Stimulated activated CD4-positive, alpha-beta T cell treated with anti-CD3 and anti-CD28 coated beads, TNF-alpha, amount 100 ng/mL, for 24 hours (primary cell): ENCODE measurements at places on chromosomes 7 and 10.

DNA sequence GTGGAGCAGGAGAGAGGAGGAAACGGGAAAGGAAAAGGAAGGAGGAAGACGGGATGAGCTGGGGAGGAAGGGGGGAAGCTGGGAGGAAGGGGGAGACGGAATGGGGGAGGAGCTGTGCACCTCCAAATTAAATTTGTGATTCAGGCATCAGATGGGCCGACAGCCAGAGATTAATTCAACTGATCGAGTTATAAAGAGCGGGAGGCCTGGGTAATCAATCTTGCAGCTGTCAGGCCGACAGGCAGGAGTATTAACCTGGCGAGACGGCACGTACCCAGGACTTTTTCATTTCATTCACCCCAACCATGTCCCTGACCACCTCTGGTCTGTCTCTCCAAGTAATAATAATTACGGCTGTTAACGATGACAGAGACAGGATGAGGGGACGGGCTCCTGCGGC, 26.2 kb downstream of the KAZALD1 start:
- DNase-seq: no peak

DNA sequence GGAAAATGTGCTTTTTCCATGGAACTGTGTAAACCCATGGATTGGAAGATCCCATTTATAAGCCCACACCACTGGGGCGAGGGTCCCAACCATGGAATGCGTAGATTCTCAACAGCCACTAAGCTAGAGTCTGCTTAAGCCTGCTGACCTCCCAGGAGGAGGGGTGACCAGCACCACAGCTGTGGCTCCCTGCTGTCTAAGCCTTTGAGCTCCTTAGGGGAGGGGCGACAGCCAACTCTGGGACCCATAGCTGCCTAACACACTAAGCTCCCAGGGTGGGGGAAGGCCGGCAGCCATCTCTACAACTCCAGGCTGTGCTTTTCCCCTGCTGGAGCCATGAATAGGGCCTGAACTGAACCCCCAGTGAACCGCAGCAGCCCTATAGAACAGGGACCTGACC, 249.8 kb upstream of the HPS1 start:
- no peak for DNase-seq

GRCh38 chr10:74887614-74888284, 61.3 kb downstream of the KAT6B start:
- DNase-seq: no peak

DNA sequence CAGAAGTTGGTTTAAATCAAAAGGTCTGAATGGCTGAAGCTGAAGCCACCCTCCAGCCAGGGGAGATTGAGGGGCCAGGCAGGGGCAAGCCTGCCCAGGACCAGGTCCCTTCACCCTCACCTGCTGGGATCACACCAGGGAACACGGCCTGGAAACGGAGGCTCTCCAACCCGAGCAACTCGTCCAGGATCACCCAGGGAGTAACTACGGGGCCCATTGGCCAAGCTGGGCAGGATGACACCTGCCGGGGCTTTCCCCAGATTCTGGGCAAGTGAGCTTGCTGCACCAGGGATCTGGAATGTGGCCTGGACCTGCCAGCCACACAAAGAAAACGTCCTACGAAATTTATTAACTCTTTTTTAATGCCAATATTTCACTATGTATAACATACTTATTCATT, 30.4 kb upstream of the PPP2R2D start:
- DNase-seq: no peak

GRCh38 chr7:29442146-29442545, 121.5 kb upstream of the PRR15 start:
- no peak for DNase-seq

DNA sequence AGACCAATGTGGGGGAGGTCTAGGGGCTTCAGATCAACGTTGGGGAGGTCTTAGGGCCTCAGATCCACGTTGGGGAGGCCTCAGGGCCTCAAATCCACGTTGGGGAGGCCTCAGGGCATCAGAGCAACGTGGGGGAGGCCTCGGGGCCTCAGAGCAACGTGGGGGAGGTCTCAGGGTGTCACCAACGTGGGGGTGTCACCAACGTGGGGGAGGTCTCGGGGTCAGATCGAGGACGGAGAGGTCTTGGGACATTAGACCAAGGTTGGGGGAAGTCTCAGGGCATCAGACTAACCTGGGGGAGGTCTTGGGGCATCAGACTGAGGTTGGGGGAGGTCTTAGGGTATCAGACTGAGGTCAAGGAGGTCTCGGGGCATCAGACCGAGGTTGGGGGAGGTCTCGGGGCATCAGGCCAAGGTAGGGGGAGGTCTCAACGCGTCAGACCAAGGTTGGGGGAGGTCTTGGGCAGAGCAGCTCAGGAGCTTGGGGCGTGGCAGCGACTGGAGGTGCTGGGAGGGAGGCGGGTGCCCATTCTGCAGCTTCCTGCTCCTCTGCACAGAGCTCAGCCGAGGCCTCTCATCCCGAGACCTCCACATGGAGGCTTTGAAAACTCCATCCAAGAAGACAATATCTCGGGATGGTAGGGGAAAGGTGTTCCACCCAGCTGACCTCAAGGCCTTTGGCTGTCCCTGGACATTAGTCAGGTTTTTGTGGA, 159.8 kb downstream of the WDR37 start:
- no peak for DNase-seq

DNA sequence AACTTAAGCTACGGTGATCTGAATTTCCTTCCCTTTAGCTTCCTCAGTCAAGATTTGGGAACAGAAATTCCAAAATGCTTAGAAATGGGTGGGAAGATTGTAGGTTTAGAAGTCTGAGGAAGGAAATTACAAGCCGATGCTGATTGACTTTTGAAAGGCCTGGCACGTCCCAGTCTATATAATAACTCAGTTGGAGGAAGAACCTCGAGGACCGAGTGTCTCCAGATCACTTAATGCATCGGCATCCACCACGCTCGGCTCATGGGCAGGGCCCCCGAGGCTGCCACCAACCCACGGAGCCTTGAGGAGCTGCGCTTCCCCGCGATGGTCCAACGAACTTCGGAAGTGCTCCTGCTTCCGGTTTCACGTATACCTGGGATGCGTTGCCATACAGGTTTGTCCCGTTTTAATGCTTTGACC, 10.4 kb upstream of the SP8 start:
- DNase-seq: no peak

DNA sequence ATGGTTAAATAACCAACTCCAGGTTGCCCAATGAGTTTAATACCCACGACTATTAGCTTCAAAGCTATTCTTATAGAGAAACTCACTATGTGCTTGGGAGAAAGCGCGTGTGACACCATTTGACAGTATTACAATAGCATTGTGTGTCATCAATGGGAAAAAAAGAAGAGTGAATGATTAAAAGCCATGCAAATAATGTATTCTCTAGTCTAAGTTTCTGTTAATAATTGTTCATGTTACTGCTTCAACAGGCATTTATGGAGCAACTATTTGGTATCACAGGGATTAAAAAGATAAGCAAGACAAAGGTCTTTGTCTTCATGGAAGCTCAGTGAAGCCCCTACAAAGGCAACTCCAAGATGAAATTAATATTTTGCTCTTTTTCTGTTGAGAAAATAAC, 47.2 kb downstream of the CAV1 start:
- DNase-seq: no peak

DNA sequence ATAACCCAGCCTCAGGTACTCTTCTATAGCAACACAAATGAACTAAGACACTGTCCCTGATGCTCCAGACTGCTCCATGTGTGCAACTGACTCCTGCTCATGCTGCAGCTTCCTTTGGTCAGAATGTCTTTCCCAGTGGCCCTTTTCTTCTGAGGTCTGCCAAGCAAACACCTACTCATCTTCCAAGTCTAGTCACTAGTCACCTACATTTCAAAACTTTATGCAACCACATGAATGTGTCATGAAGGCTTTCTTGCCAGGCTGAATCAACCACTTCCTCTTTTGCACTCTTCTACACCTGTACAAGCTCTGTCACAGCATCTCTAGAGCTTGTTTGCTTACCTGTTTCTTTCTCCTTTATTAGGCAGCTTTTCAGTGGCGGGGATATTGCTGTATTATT, 75.8 kb downstream of the LSMEM1 start:
- no peak for DNase-seq

DNA sequence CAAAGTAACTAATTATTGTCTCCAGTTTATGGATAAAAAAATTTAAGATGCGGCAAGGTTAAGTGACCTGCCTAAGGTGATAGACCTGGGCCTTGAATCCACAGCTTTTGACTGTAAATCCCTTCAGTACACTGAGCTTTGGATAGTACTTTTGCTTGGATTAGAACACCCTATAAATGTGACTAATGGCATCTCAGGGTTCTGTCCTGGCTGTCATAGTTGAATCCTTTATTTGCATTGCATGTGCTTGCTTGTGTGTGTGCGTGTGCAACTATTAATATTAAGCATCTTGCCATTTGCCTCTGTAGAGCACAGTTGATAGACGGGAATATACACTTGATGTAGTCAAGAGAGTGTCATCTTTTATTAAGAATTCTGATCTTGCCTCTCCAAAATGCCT, 228.0 kb downstream of the AUTS2 start:
- DNase-seq: no peak

DNA sequence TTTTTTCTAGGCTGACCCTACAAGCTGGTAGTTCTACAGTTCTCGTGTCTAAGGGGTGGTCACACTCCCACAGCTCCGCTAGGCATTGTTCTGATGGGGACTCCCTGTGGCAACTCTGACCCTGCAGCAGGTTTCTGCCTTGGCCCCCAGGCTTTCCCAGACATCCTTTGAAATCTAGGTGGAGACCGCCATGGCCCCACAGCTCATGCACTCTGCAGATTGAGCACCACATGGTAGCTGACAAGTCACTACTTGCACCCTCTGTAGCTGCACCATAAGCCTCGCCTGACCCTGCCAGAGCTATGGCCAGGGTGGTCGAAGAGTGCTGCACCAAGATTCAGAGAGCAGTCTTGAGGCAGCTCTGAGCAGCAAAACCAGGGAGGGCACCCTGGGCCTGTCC, 275.6 kb downstream of the LHFPL3 start:
- no peak for DNase-seq

GRCh38 chr7:91226411-91226810, 37.8 kb upstream of the FZD1 start:
- no peak for DNase-seq

GRCh38 chr10:106560925-106561640, 603.4 kb downstream of the SORCS1 start:
- no peak for DNase-seq

- DNase-seq: no peak
These were observed 34.2 kb downstream of the GLUD1 start for GRCh38 chr10:87060280-87060928.

- DNase-seq: no peak
These were observed 189.8 kb downstream of the HECW1 start for GRCh38 chr7:43302211-43302711.

- DNase-seq: no peak
These were observed 379.2 kb downstream of the CALN1 start for GRCh38 chr7:72032934-72033333.

GRCh38 chr7:111108496-111108895, 17.6 kb downstream of the LRRN3 start:
- no peak for DNase-seq

DNA sequence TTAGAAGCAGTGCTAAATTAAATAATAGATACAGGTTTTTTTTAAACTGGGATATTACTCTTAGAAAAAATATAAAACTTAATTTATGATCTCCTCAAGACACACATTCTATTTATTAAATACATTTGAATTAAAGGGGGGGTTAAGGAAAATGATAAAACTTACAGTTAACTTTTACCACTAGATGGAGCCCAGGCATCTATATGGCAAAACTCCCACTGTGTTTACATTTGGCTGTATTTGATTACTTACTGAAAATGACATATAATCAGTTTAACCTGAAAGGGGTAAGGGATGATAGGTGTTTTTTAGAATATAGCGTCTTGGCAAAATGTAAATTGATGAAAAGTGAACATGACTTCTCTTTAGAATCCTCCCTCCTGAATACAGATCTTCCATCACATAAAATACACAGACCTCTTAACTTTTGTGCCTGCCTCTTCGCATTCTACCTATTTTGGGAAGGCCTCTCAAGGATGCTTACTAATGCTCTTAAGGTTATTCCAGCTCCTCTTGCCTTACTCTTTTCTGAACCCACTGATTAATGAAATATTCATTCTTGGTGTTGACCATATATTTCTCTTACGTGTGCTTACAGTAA, 235.7 kb downstream of the AGMO start:
- no peak for DNase-seq

GRCh38 chr10:127740596-127740995, 3.6 kb downstream of the FOXI2 start:
- DNase-seq: no peak

DNA sequence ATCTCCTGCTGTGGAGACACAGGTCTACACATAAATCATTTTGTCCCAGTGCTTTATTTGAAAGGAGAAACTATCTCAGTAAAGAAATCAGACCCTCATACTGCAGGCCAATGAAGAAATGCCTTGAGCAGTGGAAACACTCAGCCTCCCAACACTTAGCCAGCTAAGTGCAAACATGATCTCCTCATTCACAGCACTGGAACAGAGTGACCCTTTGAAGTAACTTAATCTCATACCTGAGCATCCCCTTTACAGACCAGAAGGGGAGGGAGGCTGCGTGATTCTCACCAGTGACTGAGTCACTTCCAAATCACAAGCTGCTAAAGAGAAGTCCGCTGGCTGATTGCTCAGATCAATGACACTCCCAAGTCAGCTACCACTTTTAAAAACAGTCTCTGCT, 4.5 kb downstream of the CHST15 start:
- DNase-seq: no peak

DNA sequence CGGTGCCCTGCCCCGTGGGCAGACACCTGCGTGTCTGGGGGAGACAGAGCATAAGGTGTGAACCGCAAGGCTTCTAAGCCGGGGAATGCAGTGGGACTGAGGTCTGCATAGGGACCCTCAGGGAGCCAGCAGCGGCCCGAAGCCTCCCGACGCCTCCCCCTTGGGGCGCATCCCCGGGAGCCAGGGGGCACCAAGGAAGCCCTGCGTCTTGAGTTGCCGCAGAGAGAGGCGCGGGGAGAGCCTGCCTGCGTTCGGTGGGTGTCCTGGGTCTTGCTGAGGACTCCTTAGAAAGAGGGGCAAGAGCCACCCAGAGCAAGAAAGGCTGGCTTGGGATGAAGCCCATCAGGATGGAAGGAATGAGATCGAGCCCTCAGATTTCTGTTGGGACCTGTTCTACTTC, 18.2 kb upstream of the UNCX start:
- no peak for DNase-seq

DNA sequence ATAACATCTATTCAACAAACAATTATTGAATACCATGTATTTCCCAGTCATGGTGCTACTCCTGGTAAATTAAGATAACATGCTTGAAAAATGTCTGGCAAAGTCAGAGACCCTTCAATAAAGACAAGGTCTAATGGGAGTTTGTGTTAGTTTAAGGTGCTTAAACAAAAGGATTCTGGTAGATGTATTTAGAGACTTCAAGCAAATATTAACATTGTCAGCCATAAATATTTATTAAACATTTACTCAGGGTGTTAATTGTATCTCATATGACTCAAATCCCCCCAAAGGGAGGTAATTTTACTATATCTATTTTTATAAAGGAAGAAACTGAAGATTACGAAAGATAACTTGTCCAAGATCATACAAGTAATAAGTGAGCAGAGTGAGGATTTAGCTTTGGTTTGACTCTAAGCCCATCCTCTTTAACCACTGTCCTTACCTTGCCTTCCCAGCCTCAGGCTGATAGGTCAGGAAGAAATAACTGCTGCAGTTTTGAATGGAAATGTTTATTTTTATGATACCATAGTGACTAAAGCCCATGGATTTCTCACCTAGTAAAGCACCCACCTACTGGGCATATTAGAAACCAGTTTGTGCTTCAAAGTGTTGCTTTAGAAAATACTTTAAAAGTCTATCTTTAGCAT, 215.4 kb downstream of the COBL start:
- no peak for DNase-seq
